Stimulated activated CD4-positive, alpha-beta T cell treated with anti-CD3 and anti-CD28 coated beads, Interleukin-15, amount 100 ng/mL, for 48 hours (primary cell): ENCODE measurements at places on chromosomes 6 and 20.
A peak's percentile ranks its signal among the peaks of the same experiment; 100 is the strongest.

GRCh38 chr6:168713839-168714238 is 272.9 kb downstream of the SMOC2 start:
- peak; percentile 4 for DNase-seq

- no peak for DNase-seq
Observed at GRCh38 chr20:43761386-43762340, 34.9 kb upstream of the GTSF1L start.

- no peak for DNase-seq
Observed at GRCh38 chr6:27188885-27189418, 58.5 kb upstream of the PRSS16 start.

DNA sequence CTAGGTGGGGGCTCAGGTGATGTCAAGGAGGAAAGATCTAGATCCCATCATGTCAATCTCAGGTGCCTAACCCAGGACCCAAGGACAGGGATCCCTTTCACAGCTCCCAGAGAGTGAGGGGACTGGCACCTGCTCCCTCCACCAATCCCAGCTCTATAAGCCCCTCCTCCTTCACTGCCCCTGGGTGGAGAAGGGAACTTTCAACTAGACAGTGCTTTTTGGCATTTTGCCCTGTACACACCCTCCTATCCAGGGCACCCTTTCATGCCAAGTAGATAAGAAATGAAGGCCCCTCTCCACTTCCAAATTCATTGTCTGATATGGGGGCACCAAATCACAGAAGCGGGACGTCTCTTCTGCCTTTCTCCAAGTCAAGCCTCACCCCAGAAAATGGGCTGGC is 61.6 kb downstream of the MDGA1 start:
- DNase-seq = no peak

- no peak for DNase-seq
Observed at GRCh38 chr20:48155268-48155667, 370.0 kb upstream of the SULF2 start.

- DNase-seq = no peak
Observed at GRCh38 chr6:80456724-80457438, 350.4 kb downstream of the BCKDHB start.
